ENCODE measurements at places on chromosomes 2 and 18. TPM values are rescaled to one million over a fixed set of nuclear protein-coding genes. Genes with fewer than 3 reads are reported as not detected.

- no peak for DNase-seq
Observed at GRCh38 chr18:55858661-55859515, 270.9 kb upstream of the TCF4 start.

- DNase-seq, result no peak
Observed at GRCh38 chr18:36023336-36023735, 44.0 kb downstream of the RPRD1A start.

DNA sequence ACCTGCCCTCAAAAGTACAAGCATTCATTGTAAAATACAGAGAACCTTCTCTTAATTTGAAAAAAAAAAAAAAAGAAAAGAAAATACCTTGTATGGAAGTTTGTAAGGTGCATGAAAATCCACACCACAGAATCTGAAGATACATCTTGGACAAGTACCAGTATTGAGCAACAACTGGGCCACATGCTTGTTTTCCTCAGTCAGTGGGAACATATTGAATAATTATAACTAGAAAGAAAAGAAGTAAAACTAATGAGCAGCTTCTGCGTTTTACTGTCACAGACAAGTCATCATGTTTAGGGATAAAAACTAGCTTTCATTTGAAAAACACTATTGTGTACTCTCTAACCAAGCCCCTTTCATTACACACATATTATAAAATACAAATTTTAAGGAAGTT, 5.8 kb upstream of the PEX13 start:
- peak; percentile 45 for DNase-seq

DNA sequence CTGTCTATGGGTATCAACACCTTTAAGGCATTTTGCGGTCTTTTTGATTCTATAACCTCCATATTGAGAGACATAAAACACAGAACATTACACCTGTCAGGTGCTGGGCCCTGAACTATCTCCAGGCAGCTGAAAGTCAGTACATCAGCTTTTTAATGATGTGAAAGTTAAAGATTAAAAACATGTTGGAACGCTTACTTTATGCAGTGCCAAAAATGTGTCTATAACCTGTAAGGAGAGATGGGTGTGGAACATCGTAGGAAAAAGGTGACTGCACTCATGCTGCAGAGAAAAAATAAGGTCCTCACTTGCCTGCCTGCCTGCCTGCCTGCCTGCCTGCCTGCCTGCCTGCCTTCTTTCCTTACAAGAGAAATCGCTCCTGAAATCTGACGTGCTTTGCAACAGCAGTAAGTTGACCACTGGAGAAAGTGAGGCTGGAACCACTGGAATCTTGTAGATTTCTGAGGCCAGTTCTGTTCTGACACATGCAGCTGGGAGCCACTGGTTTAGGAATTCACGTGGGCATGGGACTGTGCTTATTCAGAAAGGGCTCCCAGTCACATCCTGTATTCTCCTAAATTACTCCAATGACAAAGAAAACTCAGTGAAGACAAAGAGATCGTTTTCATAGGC, 34.1 kb downstream of the BCL11A start:
- no peak for DNase-seq

- DNase-seq, result peak; percentile 78
Observed at GRCh38 chr2:120312860-120313694, 32.9 kb upstream of the INHBB start.

DNA sequence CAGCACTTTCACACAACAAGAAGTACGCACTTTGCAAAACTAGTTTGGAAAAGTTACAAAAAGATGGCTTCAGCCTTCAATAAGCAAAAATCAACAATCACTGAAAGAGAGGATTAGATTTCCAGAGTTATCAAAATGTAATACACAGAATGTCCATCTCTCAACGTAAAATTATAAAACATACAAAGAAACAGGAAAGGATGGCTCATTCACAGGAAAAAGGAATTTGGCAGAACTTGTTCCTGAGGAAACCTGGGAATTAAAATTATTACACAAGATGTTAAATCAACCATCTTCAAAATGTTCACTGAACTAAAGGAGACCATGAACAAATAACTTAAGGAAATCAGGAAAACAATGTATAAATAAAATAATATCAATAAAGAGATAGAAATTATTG, 8.0 kb downstream of the C2orf92 start:
- DNase-seq, result no peak

- no peak for DNase-seq
Observed at GRCh38 chr2:165208094-165208493, 4.2 kb upstream of the SCN3A start.

DNA sequence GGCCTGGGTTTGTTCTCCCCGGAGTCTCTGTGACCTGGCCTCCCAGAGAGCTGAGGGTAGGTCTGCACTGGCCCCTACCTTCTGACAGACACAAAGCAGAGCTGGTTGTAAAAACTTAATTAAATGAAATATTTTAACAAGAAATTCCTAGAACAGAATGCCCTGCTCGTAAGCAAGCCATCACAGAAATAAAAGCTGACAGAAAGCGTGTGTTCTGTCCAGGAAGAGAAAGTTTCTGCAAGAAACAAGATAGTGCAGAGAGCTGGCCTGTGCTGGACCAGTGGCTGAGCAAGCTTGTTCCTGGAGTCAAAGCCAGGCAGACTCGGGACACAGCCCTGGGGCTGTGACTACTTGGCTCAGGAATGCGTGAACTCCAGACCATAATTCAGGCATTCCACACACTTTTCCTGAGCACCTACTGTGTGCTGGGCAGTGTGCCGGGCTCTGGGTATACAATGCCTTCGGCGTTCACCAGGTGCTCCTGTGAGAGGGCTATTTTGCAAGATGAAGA, 51.6 kb downstream of the APOB start:
- peak; percentile 33 for DNase-seq

GRCh38 chr2:17621781-17622180, 81.3 kb downstream of the VSNL1 start:
- DNase-seq, result peak; percentile 85

- DNase-seq, result no peak
Observed at GRCh38 chr2:27445615-27446014, 3.4 kb downstream of the KRTCAP3 start.

DNA sequence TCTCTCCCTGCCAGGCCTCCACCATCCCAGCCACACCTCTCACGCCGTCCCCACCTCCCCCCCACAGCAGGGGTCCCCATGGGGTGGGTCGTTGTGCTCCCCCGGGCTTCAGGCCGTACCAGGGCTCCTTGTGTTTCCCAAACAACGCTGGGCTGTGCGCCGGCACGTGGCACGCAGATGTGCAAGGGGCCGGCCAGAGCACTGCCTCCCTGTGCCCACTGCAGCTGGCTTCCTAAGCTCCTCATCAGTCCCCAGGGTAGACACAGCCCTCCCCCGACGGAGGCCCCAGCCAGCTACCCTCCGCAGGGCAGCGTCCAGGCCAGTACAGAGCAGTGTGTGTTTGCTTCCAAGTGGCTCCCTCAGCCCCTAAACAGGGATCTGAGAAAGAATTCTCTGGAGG, 34.0 kb downstream of the BIN1 start:
- DNase-seq, result no peak

Gene CDKL4
- total RNA-seq, result not detected

Gene CXCR4
- 0.54 TPM for total RNA-seq

Gene TUBA3E
- total RNA-seq, result not detected
